CD4-positive, alpha-beta T cell treated with Interleukin-1 beta for 1 hour (primary cell): ENCODE measurements at places on chromosomes 11 and 22.

DNA sequence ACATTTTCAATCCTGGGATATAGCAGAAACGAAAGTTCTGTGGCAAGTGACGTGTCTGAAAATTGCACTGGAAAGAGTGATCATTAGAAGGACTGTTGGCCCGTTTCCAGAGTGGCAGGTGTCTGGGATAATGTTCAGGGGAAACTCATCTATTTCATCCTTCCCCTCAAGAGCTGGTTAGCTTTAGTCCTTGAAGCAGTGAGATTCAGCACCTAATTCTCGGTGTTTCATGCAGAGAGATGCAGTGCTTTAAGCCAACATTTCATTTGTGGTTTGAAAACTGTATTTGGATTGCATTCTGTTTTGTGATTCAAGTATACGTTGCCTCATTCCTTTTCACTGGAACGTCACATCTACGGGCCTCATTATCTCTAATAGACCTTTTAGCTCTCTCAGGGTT, 205.0 kb upstream of the RAG2 start:
- DNase-seq = no peak

DNA sequence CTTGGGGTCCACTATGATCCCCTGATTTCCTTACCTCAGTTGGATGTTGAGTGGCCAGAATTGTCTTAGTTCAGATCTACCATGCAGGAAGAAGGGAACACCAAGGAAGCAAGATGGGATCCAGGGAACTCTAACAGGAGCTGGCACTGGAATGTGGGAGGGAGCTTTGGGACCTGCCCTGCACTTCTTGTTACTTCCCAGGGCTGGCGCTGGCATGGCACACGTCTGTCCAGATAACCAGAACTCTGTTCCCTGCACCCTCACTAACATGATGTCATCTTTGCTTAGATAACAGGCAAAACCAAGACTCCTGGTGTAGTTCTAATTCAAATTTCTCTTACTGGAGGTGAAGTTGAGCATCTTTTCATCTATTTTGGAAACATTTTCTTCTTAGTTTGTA, 550.0 kb downstream of the MN1 start:
- no peak for DNase-seq

DNA sequence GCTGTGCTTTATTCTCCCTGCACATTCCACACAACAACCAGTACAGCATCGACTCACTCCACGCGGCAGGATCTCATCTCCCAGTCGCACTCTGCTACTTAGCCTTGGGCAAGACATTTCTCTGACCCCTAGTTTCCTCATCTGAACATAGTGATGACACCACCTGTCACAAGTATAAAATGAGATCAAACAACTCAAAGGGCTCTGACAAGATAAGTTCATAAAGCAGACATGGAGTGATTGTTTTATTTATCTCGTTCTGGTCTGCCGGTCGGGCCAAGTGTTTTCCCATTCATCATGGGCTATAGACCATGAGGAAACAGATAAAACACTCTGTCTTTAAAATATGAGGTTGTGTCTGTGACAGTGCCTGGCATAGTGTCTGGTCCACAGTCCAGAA, 35.0 kb downstream of the DSCAML1 start:
- no peak for DNase-seq

DNA sequence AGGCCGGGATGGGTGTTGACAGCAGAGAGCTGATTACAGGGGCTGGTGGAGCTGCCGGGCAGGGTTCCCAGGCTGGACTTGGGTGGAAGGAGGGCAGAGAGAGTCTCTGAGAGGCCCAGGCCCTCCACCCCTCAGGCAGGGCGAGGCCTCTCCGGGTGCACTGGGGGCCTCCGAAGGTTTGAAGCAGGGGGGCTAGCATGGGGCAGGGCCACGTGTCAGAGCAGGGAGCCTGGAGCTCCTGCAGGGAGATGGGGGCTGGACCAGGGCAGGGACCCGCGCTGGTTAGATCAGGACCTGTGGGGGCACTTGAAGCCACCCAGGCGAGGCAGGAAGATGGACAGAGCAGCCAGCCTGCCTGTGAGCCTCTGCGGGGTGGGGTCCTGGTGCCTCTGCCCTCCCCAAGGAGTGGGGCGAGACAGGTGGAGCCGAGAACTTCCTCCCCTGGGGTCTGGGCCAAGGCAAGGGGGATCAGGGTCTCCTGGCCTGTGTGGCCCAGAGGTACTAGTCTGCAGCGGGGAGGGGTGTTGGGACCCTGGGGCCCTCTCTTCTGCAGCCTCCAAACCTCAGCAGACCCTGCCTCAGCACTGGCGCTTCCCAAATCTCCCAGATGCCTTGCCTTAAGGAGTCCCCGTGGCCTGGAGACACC, 911 bp downstream of the PANX2 start:
- no peak for DNase-seq

GRCh38 chr11:10429526-10429925, 25.5 kb upstream of the AMPD3 start:
- no peak for DNase-seq

DNA sequence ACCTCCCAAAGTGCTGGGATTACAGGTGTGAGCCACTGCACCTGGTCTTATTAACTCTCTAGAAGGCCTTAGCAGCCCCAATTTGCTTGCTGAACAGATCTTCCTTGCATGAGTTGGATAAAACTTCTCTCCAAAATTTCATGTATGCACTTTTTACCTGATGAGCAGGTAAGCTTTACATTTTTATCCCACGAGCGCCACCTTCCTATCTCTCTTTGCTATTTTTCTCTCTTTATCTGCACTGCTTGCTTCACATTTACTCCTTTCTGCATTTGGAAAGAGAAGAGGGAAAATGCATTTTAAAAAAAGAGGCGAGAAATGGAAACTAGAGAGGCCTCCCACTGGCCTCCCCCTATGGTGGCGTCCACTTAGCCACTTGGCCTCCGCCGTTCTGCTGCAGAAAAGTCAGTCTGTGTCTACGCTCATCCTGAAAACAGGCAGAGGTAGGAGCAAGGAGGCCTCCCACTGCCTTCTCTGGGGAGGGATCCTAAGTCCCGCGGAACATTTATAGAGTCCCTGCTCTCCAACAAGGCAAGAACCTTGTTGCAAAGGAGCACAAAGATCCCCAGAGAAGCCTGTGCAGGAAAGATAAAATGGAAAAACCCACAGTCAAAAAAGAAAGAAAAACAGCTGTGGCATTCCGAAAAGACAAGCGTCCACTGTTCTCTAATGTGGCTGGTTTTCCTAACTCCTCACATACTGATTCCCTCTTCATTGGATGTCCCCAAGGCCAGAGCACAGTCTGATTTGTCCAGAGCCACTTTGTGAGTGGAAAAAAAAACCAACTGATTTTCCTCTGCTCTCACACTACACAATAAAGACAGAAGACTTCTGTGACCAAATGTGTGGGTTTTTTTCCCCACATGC, 62.2 kb upstream of the INCENP start:
- DNase-seq = no peak

DNA sequence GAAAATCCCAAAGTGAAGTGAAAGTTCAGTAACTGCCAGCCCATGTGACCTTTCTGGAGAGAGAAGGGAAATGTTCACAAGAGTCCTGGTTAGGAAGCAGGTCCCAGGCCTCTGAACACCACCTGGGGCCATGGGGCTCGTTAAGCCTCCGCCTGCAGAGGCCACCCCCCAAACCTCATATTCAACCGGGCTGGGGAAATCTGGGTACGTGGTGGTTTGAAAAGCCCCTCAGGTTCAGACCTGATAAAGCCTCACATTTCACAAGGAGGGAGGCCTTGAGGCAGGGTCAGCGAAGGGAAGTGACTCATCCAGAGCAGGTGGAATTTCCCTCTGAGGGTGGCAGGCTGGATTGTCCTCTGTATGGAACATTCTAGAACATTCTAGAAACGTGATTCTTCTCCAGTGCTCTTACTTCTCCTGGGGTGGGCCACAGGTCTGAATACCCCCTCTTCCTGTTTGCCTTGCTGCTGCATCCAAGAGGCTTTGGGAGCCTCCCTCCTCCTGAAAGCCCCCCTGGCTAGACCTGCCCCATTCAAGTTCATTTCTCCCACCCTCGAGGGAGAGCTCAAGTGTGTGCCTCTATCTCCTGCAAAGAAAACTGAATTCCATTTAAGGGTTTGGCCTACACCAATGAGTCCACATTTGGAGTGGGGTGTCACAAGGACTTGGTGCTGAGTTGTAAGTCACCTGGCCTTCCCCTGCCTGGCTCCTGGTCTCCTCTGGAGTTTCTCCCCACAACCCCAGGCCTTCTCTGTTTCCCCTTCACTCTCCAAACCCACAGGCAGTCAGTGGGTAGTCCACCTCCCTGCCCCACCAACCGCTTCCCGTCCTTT, 6.3 kb downstream of the FXYD2 start:
- DNase-seq = peak; percentile 63

DNA sequence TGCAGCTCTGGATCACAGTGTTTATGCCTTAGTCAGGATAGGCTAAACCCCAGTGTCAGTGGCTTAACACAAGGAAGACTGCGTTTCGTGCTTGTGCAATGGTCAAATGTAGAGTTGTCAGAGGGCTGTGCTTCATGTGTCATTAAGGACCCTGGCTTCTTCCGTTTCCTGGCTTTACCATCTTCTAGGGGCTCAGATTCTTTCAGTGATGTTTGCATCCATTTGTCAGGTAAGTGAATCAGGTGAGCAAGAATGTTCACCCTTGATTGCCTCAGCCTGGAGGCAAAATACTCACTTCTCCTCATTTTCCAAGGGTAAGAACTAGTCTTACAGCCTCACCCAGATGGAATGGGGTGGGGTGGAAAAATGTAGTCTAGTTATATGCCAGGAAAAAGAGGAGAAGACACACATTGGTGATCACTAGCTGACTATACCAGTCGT, 20.5 kb upstream of the AMOTL1 start:
- no peak for DNase-seq

GRCh38 chr11:64263021-64263946, 12.0 kb downstream of the PLCB3 start:
- no peak for DNase-seq
